ENCODE measurements at places on chromosomes 1 and 21.

DNA sequence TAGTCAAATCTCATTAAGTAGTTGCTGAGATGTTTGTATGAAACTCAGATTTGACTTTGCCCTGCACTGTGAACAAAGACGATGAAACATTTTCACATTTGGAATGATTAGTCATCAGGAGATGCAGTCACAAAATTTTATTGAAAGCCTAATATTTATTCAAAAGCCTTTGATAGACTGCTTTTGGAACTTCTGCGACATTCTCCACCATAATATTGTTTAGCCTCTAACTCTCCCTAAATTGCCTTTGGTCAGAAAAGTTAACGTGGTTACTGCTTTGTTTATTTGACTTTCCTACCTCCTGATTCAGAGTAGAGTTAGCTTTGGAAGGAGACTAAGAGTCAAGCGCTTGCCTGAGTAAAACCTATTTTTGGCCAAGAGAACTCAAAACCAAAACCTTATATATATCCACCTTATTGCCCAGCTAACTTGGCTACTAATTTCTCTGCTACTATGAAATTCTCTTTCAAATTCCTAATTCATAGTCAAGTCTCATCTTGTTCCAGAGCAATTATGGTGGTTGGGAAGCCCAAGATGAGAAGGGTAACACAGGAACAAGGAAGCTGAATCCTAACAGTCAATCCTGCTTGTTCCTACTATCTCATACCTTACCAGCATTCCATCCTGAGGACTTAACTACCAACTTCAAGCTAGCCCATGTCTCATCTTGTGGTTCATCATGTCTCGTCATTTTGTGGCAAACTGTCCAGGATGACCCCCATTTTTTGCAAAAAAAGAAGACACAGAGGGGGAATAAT, 429.6 kb downstream of the USP25 start:
- H3K4me1 ChIP-seq = no peaks in the 10 kb centered on the region
- H3K4me3 ChIP-seq = no peak overlapping the region
- no peak overlapping the region for H3K27ac ChIP-seq
- no peak for DNase-seq
- H3K27me3 ChIP-seq = no peaks in the 10 kb centered on the region
- H3K36me3 ChIP-seq = no peaks in the 10 kb centered on the region

- DNase-seq = no peak
- no peaks in the 10 kb centered on the region for H3K27me3 ChIP-seq
- no peaks in the 10 kb centered on the region for H3K4me1 ChIP-seq
These were observed 36.3 kb downstream of the SDC3 start for GRCh38 chr1:30872033-30872947.

DNA sequence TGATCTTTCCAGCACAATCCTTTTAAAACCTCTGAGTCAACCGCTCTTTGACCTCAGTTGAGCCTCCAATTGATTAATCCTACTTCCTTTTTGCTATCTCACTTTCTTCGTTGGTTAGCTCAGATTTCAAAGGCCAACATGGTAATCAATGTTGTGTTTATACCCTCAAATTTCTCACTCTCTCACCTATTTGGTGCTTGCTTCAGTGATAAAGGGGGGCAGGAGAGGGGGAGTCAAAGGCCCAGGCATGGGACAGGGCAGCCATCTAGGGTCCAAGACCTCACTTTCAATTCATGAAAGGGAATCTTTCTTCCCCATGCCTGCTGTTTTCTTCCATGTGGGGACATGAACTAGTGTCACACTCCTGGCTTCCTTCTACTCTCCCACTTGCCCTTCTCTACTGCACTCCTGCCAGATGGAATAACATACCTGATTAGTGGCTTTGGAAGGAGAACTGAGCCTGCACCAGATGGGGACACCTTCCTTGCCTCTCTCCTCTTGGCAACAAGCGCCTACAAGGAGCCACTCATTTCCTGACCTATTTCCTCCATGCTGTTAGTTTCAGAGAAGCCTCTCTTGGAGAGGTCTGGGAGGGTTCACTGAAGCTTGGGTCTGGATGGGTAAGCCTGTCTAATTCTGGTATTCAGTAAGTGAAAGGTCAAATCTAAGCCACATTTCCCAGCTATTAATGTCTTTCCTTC, 73.3 kb upstream of the ARHGAP29 start:
- H3K27me3 ChIP-seq = no peaks in the 10 kb centered on the region
- H3K27ac ChIP-seq = no peak overlapping the region
- no peak for DNase-seq
- H3K4me3 ChIP-seq = no peak overlapping the region
- peaks cover 4% of the 10 kb centered on the region for H3K4me1 ChIP-seq

DNA sequence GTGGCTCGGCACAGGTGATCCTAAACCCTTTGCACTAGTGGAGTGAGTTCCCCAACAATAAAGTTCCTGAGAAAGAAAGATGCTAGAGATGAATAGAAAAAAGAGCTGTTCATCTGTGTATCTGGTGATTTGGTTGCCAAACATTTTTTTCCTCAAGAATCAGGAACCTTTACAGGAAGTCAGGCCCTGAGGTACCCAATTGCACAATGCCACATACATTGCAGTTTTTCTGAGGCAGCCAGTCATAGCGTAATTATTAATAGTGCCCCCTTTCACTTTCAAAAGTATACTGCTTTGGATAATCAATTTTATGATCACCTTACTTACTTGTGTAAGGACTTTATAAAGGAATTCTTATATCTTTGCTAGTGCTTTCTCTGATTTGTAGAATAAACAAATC, 346.3 kb upstream of the POU3F1 start:
- no peak for DNase-seq
- no peak overlapping the region for H3K27ac ChIP-seq
- no peaks in the 10 kb centered on the region for H3K27me3 ChIP-seq
- H3K4me3 ChIP-seq = no peak overlapping the region
- H3K36me3 ChIP-seq = no peaks in the 10 kb centered on the region
- no peaks in the 10 kb centered on the region for H3K4me1 ChIP-seq

GRCh38 chr1:226875641-226876295, 5.4 kb downstream of the PSEN2 start:
- no peaks in the 10 kb centered on the region for H3K27me3 ChIP-seq
- H3K36me3 ChIP-seq = no peaks in the 10 kb centered on the region
- peaks cover 11% of the 10 kb centered on the region for H3K4me1 ChIP-seq
- H3K27ac ChIP-seq = no peak overlapping the region
- DNase-seq = no peak

Data from ovary (tissue), 10 donors.